ENCODE measurements at places on chromosomes 2 and 18.
A peak's percentile ranks its signal among the peaks of the same experiment; 100 is the strongest.

DNA sequence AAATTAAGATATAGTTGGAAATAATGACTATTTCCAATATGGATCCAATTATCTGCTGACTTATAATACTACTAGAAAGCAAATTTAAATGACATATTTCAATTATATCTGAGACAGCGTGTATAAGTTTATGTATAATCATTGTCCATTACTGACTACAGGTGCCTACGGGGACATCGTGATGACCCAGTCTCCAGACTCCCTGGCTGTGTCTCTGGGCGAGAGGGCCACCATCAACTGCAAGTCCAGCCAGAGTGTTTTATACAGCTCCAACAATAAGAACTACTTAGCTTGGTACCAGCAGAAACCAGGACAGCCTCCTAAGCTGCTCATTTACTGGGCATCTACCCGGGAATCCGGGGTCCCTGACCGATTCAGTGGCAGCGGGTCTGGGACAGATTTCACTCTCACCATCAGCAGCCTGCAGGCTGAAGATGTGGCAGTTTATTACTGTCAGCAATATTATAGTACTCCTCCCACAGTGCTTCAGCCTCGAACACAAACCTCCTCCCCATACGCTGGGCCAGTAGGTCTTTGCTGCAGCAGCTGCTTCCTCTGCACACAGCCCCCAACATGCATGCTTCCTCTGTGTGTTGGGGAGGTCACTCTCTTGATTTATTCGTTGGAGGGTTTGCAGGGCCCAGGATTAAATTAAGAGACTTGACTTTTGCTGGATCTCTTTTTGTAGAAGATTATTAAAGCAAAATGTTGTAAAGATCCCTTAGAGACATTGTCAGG, 194.4 kb downstream of the RPIA start:
- DNase-seq: no peak

DNA sequence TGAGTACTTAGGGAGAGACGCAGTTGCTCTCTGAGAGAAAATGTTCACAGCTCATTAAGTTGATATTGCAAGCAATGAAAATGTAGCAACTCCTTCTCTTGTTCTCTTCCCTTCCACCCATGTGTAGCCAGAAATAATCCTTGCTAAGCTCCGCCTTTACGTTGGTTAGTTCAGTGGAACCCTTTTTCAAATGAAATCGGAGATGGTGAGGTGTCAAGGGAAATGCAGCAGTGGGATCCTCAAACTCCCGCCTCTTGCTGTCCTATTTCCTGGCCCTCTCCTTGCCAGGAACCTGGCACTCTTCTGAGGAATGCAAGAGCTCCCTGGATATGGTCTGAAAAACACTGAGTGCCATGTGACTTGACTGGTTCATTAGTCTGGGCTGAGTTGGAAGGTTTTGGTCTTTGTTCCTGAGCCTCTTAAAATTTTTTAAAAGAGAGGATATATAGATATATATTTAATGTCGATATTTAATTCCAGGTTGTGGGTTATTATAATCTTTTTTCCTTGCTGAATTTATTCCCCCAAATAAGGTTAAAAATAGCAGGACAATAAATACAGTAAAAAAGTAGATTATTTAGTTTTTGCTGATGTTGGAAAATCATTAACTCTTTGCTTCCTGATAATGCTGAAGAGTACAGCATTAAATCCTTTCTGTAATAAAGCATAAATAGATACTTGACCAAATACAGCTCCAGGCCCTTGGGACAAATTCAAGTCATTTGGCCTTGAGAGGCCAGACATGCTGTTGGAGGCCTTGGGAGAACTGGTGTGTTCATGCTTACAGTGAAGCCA, 116.2 kb downstream of the EML6 start:
- no peak for DNase-seq

DNA sequence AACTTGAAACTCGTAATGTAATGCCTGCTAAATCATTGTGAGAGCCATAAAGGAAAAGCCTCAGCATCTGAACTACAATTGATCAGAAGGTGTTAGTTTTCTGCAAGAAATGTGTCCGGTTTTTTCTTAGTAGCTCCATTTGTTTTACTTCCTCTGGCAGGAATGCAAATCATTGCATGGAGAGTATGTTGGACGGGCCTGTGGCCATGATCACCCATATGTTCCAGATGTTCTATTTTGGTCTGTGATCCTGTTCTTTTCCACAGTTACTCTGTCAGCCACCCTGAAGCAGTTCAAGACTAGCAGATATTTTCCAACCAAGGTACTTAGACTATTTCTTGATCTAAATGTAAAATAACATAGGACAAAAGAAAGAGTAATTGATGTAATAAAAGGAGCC, 126.6 kb downstream of the DPP4 start:
- DNase-seq: no peak

GRCh38 chr2:196441527-196441926, 198.0 kb upstream of the CCDC150 start:
- DNase-seq: no peak

DNA sequence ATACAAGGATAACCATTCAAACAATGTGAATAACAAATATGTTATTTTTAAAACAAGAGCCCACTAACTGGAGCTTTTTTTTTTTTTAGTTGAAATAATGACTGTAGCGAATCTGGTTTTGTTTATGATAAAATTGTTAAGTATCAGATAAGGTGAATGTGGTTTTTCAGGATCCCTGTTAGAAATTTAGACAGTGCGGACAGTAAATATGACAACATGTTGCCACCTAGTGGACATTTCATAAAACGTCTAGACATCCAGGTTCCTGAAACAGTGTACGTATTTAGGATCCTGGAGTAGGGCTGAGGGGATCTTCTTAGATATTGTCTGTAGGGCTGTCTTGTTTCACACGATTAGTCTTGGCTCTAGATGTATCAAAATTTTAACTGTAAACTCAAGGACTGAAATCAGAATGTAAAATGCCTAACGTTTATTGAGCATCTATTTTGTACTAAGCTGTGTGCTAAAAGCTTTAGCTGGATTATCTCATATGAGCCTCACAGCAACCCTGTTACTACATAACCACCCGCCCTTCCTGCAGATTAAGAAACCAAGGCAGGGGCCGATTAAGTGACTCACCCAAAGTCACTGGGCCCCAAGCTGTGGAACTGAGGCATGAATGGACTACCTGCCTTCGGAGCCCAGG, 23.9 kb upstream of the CCDC68 start:
- DNase-seq: peak; percentile 29

DNA sequence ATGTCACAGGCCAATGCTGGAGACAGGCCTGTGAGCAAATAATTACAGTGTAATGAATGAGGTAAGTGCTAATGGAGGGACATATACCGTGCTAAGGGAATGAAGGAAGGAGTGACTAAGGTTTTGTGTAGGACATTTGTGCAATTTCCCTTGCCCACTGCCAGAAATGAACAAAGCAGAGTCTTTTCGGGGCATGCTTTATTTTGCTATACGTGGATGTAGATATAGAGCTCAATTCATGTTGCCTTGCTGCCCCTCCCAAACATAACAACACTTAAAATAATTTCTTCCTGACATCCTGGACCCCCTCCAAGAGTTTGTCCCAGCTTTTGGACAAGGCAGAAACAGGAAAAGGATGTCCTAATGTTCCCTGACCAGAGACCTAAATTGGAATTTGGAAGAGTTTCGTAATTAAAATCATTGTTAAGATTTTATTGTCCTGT, 23.7 kb upstream of the CD28 start:
- no peak for DNase-seq

DNA sequence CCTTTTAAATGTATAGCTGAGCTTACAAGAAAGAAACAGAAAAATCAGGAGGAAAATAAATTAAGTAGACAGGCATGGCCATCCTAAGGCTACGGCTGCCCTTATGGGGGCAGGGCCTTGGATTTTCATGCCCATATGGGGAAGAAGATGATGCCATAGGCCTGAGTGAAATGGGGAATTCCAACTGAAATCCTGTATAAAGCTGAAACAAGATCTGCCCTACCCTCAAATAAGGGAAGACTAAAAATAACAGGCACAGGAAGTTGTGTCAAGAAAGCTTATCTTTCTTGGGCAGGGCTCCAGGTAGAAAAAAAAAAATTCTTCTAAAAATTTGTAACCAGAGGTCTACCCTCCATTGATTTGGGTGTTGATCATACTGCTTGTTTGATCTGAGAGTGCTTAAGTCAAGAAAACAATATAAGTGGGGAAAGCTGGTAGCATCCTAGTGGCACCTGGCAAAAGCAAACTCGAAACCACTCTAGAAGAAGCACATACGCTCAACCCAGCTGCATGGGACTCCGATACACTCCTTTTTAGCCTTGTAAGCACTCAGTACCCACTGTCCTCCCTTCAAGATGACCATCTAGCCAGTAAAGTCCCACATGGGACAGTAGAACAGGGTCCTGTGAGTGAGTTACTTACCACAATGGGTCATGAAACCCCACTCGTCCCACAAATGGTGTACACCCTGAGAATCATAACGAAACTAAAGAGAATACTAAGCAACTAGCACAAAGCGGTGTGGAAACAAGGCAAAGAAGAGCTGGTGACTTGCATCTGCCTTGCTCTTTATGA, 22.3 kb downstream of the DNAH7 start:
- no peak for DNase-seq

GRCh38 chr2:28351621-28352020, 41.0 kb upstream of the FOSL2 start:
- no peak for DNase-seq

- DNase-seq: no peak
Measured at GRCh38 chr2:169562519-169562918, 11.1 kb downstream of the FASTKD1 start.

DNA sequence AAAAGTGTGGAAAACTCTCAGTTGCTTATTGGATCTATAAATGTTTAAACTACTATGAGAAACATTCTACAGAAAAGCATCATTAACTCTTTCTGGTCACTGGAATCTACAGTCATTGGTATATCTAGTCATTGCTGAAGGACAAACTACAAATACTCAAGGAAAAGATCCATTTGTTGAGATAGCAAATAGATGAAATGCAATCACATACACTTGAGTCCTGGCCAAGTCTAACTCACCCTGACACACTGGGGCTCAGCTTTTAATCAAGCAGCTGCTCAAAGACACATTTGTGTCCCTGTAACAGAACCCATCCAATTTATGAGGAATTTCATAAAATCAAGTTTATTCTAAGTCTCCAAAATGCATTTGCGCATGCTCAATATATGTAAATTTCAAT, 68.7 kb downstream of the CDH2 start:
- no peak for DNase-seq

DNA sequence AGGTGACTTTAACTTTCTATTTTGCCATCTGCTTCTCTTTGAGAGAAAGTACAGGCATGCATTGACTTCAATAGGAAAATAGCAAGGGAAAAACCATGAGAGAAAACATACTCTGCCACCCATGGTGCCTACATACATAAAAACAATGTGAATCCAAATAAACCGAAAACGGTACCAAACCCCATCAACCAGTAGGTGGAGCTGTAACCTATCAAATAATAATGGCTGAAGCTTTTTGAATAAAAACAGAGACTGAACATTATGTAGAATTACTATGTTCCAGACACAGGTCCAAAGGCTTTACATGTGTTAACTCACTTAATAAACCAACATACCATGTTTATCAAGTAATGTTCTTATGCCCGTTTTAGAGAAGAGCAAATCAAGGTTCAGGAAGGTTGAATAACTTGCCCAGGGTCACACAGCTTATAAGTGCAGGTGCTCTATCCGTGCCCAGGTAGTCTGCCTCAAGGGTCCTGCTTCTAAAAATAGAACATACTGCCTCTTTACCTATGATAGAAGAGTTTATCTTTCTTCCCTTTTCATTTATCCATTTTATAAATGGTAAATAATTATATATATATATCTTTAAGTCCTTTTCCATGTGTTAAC, 293.9 kb upstream of the SYT4 start:
- peak; percentile 52 for DNase-seq

- no peak for DNase-seq
Measured at GRCh38 chr2:54709336-54709809, 14.1 kb upstream of the EML6 start.

- no peak for DNase-seq
Measured at GRCh38 chr2:16462958-16463357, 202.7 kb downstream of the CYRIA start.

DNA sequence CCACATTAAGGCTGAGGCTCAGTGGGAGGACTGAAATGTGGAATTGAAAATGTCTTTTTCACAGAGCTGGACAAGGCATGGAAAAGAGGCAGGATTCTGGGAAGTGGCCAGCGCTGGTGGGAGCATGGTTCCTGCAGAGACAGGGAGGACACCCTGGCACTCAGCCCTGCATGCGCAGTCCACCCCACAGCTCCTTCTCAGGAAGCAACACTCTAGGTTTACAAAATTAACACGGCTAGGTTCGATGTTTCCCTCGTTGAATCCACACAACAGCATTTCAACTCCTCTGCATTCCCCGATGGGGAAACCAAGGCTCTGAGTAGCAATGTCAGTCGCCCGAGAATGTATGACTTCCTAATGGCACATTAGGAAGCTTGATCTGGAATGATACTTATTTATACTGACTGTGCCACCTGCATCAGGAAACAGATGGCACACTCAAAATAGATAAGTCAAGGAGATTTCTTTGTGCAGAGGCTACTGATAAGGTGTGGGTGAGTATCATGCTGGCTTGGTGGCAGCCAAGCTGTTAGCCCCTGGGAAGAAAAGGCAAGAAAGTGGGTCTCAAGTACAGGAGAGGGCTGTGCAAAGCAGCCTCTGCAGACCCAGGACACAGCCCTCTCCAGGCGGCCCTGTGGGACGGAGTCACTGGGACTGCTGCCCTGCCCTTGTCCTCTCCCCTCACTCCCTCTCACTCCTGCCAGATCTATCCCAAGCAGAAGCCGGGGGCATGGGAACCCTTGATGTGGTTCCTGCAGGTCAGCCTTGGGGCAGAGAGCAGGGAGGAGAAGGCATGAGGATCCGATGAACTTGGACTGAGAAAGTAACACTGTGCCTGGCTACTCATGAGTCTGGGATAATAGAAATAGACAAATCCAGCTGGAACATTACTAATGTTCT, 158.4 kb upstream of the FHL2 start:
- no peak for DNase-seq

DNA sequence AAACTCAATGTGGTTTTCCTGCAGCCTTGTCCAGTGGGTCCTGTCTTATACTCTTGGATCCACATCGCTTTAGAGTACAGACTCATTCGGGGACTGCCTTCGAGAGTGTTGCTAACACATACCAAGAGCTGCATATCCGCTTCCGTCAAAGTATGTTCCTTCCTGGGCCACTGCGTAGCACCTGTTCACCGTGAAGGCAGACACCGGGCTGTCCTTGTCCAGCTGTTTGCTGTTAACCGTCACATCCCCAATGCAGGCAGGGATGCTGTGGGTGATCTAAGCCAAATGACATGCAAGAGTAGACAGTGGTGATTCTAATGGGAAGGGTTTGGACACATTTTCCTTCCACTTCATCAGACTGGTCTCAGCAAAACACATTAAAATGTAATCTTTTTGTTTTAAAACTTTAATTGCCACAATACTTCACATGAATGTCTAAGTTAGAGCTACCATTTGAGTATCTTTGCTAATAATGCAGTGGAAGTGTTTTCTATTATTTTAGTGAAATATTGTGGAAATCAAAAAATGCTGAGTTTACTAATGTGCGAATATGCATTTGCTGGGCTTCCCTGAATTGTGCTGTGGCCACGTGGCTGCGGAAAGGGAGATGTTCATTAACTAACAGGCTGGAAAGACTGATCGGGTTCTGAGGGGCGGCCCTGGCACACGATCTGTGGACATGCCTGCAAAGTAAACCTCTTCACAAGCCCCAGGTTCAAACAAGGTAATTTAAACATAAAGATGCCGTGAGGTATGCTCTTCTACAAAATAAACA, 169.1 kb downstream of the LAMA1 start:
- DNase-seq: no peak

GRCh38 chr18:8177330-8178016, 431.8 kb upstream of the RAB12 start:
- DNase-seq: no peak
